ENCODE measurements at places on chromosomes 4 and X.

DNA sequence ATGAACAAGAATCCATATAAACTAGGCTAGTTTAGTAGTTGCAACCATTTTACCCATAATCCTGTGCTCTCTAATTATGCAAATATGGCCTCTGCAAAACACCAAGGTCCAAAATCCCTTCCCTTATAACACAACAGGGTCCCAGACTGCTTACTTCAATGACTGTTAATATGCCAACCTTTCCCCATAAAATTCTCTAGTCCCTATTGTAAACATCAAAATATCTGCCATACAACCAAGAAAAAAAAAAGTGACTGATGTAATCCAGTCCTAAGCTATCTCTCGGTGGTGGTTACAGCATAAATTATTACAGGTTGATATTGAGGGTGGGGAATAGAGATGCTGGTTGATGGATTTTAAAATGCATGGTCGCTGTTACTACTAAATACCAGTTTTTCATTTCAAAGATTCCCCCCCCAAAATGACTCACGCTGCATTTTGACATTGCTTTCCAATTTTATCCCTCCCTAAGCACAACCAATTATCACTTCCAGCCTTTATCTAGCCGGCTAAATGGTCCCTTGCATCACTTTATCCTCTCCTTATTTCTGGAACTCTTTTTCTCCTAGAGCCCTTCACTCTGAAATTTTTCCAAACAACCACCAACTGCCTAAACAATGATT, 44.8 kb downstream of the TSPAN5 start:
- DNase-seq: no peak

GRCh38 chr4:163991298-163991865, 496.9 kb downstream of the TMA16 start:
- no peak for DNase-seq

DNA sequence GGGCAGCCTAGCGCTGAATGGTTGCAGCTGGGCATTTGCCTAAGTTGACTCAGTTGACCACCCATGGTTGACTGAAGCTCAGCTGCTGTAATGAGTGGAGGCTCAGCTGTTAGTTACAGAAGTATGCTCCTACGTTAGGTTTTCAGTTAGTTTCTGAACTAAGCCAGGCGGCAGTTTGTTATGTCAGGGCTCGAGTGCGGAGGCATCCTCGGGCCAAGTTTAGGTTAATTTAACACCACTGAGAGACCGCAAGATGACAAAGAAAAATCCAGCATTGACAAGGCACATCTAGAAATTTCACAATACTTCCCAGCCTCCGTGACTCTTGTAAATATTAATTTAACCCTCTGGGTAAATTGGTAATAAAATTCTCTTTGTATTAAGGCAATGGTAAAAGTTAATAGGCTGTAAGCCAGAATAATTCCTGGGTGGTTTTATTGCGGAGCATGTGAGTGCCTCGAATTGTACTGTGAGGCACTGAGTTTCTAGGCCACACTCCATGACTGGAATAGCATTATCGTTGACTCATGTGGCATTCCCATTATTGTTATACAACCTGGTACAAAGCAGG, 33.1 kb upstream of the CDKN2AIP start:
- DNase-seq: no peak

GRCh38 chr4:1991087-1991486, 17.7 kb downstream of the NELFA start:
- DNase-seq: no peak

- no peak for DNase-seq
Measured at GRCh38 chrX:45823536-45823935, 622.9 kb upstream of the DIPK2B start.

- DNase-seq: no peak
Measured at GRCh38 chr4:136810626-136811025, 721.7 kb downstream of the PCDH18 start.

- DNase-seq: peak; percentile 73
Measured at GRCh38 chr4:183722731-183723560, 63.9 kb downstream of the TRAPPC11 start.

DNA sequence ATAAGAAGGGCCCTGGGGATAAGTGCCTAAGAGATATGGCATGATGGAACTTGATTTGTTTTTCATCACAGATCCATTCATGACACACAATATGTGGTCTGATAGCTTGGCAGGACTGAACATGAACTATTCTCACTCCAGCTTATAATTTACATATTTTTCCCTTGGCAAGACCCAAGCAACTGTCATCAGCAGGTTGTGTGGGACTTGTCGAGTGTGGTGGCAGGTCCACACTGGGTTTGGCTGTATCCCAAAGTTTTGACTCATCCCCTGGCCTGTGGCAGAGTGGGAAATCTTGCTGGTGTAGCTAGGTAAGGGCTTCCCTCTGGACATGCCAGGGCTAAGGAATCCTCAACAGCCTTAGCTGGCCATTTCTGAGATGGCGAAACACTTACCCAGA, 81.0 kb upstream of the STIM2 start:
- no peak for DNase-seq
